Endodermal cell (in vitro differentiated cells): ENCODE measurements at places on chromosomes 16 and 17. TPM values are rescaled to one million over a fixed set of nuclear protein-coding genes. Genes with fewer than 3 reads are reported as not detected.

Gene CYBA
- 217 and 220 TPM in 2 replicates for total RNA-seq

Gene MEIOB
- not detected in 2 replicates for total RNA-seq

Gene DNAH9
- total RNA-seq, result 0.64 and 0.88 TPM in 2 replicates

Gene GFAP
- total RNA-seq, result 0.52 TPM in 1 of 3 replicates, not detected in the others

Gene MFSD6L
- 5.1 to 33.8 TPM (median 5.9 TPM) in 3 replicates for total RNA-seq

Gene HEATR9
- total RNA-seq, result not detected in 2 replicates

Gene RRAD
- 0.55 TPM in 1 of 3 replicates, not detected in the others for total RNA-seq
